Activated CD4-positive, alpha-beta T cell treated with anti-CD3 and anti-CD28 coated beads, Interleukin-10, Interleukin-2, amounts not matched to agents 100 ng/mL and 50 ng/mL, durations not matched to agents 16 hours and 8 hours (primary cell): ENCODE measurements at places on chromosomes 11 and 22.

DNA sequence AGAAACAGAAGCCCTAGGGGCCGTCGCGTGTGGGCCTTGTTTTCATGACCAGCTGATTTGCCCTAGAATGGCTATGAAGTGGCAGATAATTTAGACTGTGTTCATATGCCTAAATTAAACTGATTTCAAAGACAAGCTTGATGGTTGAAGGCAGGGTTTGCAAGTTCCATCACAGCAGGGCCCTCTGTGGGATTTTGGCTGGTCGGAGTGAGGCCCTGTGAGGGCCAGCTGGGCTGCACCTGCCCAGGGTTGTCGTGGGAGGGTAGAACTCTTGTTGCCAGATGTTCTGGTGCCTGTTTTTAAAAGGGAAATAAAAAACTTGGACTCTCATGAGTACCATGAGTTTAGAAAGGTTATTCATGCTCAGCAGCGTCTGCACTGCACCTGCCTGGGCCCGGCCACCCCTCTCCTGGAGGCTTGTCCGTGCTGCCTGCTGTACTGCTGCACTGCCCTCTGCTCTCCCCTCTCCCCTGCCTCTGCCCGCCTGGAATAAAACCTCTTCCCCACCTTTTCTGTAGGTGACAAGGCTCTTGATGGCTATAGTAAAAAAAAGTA lies 44.1 kb downstream of the AP2A2 start:
- DNase-seq, result no peak

DNA sequence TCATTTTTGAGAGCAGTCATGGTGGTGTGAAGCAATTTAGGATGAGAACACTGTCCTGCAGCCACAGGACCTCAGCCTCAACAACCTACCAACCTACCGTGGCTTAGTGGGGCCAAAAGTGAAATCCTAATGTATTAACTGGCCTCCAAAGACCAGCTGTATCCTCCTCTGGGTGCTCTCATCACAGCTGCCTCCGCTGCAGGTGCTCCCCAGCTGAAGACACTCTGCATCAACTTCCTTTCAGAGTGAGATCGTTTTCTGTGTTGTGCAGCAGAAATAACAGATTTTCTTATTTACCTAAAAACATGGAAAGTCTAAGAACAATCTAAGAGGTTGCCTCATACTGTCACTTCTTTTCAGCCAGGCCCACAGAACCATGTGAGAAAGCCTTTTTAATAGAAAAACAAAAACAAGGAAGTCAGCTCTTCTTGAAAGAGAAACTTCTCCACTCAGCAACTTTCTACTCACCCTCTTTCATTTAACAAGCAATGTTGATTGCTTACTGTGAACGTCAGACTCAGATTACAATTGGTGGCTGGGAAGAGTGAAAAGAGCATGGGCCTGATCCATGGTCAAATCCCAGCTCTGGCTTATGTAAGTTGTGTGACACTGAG lies 136.1 kb downstream of the TENM4 start:
- DNase-seq, result no peak

GRCh38 chr22:31866918-31867317 lies 77.4 kb upstream of the YWHAH start:
- DNase-seq, result no peak

GRCh38 chr11:104422324-104422944 lies 258.5 kb upstream of the PDGFD start:
- DNase-seq, result no peak

DNA sequence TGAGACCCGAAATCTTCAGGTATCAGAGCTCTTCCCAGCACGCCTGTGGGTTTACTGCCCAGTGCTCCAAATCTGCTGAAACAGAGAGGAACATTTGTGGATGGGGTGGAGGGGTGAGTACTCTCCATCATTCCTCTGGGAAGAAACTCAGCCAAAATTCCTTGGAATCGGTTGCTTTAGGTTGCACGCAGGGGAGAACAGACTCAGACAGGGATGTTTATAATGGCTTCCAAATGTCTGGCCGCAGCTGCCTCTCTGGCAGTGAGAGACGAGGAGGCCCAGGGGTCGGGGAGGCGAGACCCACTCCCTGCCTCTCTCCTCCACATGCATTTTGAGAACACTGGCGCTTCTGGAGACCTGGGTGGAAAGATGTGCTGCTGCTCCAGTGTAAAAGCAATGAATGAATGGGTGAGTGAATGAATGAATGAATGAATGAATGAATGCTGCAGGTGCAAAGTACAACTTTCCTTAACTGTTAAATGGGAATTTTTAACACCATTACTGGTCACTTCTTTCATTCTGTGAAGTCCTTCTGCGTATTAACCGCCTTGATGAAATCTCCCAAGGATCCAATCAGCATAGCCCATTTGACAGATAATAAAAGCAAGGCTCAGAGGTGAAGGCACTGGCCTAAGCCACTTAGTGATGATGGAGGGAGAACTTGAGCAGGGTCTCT lies 437.4 kb downstream of the MIAT start:
- no peak for DNase-seq

- no peak for DNase-seq
Observed at GRCh38 chr11:42410251-42410955, 901.4 kb upstream of the API5 start.

DNA sequence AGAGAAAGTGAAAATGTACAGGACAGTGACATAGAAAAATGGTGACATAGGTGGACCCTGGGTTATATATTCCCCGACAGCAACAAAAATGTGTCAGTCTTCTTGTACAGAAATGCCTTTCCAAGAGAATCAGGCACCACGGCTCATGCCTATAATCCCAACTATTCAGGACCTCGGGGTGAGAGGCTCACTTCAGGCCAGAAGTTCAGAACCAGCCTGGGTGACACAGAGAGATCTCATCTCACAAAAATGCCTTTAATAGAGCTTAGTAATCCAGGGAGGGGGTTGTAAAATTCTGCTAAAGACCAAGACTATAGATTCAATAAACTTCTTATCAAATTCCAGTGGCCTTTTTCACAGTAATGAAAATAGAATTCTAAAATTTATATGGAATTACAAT lies 10.7 kb downstream of the ZNF195 start:
- DNase-seq, result no peak

- DNase-seq, result no peak
Observed at GRCh38 chr11:70080763-70081162, 2.6 kb downstream of the ANO1 start.

DNA sequence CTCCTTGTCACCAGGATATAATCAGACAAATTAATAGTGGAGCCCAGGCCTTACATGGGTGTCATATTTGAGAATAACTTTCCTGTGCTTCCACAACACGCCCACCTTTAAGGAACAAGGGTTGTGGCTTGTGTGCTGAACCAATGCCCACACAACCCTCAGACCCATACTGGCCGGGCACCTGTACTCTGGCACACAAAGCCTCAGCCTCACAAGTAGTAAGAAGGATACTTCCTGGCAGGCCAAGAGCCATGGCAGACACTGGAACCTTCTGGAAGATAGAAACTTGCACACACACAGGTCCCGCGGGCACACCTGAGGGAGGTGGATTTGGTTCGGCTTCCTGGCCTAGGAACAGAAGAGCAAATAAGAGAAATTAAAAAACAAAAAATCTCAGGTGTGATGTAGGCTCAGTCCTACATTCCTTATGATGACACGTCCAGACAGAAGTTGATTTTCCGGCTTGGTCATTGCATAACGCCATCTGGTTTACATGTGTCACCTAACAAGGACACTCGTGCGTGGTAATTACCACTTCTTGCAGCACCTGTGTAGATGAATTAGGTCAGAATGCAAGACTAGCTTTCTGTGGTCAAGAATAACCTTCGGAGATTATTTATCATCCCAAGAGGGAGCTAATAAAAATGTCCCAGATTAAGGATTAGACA lies 5.8 kb upstream of the BRD1 start:
- no peak for DNase-seq

GRCh38 chr22:33829546-33830280 lies 90.6 kb downstream of the LARGE1 start:
- no peak for DNase-seq

DNA sequence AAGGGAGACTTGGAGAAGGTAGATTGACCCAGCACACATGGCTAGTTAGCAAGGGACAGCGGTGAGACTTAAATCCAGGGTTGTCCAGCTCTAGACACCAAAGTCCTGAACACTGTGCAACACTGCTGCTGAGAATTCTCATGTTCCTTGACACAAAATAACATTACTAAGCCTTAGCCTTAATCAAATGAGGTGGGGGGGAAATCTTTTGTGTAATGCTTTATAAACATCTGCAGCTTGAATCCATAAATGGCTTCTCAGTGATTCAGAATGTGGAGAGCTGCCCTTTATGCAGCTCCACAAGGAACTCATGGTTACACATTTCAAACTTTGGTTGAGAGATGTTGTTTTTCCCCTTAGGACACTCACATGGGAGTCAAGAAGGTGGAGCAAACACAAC lies 80.0 kb downstream of the CD44 start:
- DNase-seq, result no peak

DNA sequence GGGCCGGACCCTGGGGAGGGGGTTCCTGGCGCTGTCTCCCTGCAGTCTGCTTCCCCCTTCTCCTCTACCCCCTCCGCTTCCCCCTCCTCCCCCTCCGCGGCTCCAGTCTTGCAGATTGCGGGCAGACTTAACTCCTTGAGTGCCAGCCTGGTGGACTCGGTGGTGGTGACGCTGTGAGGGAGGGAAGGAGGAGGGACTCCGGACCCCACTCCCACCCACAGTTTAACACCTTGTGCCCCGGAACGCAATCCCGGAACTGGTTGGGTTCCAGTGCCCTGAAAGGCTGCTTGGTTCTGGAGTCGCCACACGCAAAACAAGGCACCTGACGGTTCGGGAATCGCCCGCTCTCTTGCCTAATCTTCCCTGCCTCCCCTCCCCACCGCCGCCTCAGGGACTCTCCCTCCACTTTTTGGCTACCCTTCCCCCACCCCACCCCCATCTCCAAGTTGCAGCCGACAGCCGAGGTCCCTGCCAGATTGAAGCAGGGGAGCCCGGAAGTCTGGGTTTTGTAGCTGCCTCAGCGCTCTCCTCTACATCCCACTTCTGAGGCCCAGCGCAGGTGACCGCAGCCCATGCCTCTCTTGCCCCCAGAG lies 3.9 kb upstream of the BCL9L start:
- DNase-seq, result peak; percentile 72

- DNase-seq, result no peak
Observed at GRCh38 chr11:28466506-28466905, 358.3 kb downstream of the METTL15 start.

GRCh38 chr11:111602865-111603610 lies 789 bp downstream of the SIK2 start:
- DNase-seq, result peak; percentile 25

GRCh38 chr11:10371926-10372641 lies 67.2 kb downstream of the ADM start:
- no peak for DNase-seq

DNA sequence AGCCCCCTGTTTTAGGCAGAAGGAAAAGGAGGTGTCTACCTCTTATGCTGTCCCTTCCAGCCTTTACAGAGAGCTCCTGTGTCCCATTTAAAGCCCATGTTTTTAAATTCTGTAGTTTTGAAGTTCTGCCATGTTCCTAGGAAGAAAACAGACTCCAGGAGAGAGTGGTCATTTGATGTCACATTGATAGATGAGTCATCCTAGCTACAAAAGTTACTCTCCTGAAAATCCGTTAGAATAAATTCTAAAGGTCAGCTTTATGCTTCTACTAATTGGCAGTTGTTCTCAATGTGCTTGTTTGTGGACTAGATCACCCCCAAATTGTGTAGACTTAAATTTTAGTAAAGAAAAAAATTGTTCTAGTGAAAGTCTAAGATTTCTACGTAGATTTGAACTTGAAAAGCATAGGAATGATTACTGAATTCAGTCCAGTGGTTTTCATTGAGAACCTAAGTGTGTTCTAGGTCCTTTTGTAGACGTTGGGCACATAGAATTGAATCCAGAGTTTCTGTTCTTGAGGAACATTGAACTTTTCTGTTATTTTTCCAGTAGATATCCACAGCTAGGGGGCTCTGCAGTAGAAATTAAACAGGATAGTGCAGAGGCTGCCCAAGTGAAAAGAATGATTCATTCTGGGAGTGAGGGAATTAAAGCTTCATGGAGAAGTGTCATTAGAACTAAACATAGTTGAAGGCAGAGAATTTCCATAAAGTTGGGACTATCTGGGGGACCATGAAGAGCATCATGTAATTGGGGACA lies 140.6 kb upstream of the RASSF10 start:
- DNase-seq, result no peak

DNA sequence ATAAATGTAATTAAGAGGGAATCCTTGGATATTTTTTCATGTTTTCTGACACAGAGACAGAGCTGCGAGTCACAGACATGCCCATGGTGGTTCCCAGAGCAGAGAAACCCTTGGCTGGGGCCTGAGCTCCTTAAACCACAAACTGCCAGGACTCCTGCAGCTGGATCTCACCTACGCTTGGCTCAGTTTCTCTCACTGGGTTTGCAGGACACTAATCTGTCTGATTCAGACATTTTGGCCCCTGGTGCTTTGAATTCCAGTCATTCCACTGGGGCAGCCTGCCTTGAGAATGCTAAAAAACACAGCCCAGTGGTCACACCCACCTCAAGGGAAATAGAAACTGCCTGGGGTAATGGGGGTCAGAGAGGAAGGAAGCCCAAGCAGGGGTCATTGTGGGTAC lies 122.6 kb downstream of the CCDC81 start:
- no peak for DNase-seq

- no peak for DNase-seq
Observed at GRCh38 chr11:43267856-43268580, 43.8 kb upstream of the API5 start.

DNA sequence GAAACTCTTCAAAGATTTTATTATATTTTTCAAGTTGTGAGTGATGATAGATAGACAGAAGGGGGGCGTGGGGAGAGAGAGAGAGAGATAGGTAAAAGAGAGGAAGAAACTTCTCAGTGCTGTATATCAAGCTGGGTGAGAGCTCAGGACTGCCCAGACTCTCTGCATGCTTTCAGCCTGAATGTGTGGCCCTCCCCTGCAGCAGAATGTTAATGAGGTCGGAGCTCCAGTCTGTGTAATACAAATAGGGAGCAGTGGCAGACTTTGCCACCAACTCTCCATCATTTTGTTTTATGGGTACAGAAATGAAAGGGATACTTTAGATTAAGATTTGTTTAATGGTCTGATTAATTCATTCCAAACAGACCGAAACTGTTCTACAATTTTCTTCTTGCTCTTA lies 752.8 kb downstream of the OPCML start:
- DNase-seq, result no peak

DNA sequence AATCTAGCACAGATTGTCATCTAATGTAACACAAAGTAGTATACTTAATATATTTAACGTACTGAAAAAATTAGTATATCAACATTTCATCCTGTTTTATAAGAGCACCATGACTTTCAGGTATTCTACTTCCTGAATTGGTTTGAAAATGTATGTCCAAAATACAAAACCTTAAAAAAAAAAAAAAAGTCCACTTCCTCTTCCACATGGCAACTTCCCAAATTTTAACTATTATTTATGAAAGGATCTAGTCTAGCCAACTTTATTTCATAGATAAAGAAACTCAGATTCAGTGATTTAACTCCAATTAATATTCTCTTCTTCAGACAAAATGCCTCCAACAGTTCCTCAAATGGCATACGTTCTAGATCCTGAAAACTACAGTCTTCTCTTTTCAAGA lies 44.0 kb downstream of the PIK3C2A start:
- DNase-seq, result no peak

GRCh38 chr11:93668171-93668570 lies 6.7 kb downstream of the CEP295 start:
- peak; percentile 69 for DNase-seq

DNA sequence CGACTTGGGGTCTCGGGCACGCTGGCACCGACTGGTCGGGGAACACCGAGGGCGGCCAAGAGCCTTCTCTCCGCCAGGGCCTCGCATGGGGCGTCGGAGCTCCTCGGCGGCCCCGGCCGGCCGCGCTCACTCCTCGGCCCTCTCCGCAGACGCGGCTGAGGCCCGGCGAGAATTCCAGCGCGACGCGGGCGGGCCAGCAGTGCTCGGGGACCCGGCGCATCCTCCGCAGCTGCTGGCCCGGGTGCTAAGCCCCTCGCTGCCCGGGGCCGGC lies 5.6 kb downstream of the TBX1 start:
- no peak for DNase-seq
